ENCODE measurements at places on chromosomes 2 and 18.

- DNase-seq: no peak
These were observed 102.2 kb upstream of the TTC39C start for GRCh38 chr18:23912356-23912755.

GRCh38 chr2:9699139-9700108 lies 68.6 kb upstream of the YWHAQ start:
- no peak for DNase-seq

- no peak for DNase-seq
These were observed 18.9 kb downstream of the TWIST2 start for GRCh38 chr2:238866656-238867277.

DNA sequence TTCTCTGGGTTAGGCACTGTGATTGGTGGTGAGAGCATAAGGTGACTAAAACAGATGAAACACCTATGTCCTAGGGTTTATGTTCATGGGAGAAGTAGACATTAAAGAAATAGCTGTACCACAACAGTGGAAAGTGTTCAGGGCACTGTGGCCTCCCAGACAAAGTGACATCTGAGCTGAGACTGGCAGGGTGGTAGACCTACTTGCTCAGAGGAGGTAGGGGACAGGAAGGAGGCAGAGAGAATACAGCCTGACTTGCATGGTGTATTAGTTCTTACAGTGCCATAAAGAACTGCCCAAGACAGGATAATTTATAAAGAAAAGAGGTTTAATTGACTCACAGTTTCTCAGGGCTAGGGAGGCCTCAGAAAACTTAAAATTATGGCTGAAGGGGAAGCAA lies 82.6 kb downstream of the MAPRE2 start:
- no peak for DNase-seq

DNA sequence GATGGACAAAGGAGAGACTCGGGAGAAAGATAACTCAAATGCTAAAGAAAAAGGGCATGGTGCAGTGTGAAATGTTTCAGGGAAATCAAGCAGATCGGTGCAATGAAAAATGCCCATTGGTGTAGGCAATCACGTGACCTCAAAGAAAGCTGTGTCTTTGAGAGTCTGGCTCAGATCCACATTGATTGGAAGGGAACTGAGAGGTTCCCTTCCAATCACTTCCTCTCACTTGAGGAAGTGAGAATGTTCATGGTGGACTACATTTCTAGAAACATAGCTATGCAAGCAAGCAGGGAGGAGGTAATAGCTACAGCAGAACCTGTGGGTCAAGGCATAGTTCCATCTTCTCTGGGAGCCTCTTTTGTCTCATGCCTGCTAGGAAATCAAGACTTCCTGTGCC lies 187.4 kb downstream of the LPIN1 start:
- DNase-seq: no peak

GRCh38 chr2:62216113-62216512 lies 20.2 kb downstream of the B3GNT2 start:
- DNase-seq: no peak

GRCh38 chr2:69652206-69652605 lies 8.7 kb upstream of the AAK1 start:
- no peak for DNase-seq

- DNase-seq: no peak
These were observed 171.0 kb upstream of the REV1 start for GRCh38 chr2:99660616-99661406.

- DNase-seq: no peak
These were observed 1.2 kb upstream of the CCNT2 start for GRCh38 chr2:134917360-134917865.

GRCh38 chr2:192035731-192036442 lies 158.8 kb downstream of the TMEFF2 start:
- DNase-seq: no peak

DNA sequence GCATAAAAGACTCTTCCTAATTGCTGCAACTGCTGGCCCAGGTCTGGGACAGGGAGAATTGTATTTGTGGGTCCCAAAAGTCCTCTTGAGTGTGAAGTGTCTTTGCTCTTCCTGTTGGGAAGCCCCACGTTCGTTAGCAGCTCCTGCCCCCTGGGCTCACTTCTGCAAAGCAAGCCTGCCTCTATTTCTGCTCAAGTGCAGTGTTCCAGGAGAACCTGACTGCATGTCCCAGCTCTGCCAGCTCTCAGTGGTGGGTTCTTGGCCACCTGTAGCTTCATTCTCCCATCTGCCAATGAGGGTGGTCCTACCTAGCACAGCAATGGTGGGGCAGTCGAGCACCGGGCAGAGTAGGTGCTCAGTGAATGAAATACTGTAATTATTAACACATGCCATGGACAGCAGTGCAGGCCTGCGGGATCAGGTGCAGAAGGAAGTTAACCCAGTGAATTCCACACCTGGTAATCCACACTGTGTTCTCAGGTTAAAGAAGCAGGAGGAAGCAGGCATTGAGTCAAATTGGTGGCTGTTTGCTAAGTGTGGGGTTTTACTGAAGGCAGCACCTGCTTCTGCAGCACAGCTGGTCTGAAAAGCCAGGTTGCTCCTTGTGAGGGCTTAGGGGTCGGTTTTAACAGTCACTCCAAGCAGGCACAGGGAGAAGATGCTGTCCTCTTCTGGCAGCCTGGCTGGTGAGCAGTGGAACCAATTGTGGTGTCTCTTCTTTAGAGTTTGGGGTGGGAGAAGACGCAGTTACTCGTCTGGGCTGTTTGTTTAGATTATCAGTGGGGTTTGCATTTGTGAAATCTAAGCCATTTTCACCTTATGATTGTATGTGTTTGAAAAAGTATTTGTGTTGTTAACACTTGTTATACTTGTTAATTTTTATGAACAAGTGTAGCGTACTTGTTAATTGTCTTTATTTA lies 54.3 kb downstream of the DGKD start:
- no peak for DNase-seq

- DNase-seq: no peak
These were observed 941 bp downstream of the EHD3 start for GRCh38 chr2:31234683-31235503.

DNA sequence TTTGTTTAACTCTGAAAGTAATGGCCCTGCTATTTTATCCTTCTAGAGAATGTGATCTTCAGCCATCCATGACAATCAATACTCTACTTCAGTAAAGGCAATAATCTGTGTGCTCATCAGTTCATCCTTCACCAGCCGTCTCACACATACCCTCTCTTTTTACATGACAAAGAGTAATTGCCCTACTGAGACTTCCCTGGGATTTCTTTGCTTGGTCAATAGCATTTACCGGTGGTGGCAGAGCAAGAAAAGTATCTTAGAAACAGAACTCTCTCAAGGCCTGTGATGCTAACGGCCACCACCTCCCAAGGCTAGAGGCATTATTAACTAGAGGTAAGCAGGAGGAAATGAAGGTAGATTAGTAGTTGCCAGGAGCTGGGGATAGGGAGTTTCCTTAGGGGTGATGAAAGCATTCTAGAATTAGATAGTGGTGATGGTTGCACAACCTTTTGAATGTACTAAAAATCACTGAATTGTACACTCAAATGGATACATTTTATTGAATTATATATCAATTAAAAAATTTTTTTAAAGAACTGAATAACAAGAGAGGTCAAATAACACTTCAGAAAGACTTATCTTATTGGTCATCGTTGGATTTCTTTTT lies 57.9 kb upstream of the EPC2 start:
- DNase-seq: no peak

GRCh38 chr2:18484625-18485024 lies 75.8 kb downstream of the RDH14 start:
- no peak for DNase-seq

- no peak for DNase-seq
These were observed 58.7 kb downstream of the GNAL start for GRCh38 chr18:11747731-11748130.

DNA sequence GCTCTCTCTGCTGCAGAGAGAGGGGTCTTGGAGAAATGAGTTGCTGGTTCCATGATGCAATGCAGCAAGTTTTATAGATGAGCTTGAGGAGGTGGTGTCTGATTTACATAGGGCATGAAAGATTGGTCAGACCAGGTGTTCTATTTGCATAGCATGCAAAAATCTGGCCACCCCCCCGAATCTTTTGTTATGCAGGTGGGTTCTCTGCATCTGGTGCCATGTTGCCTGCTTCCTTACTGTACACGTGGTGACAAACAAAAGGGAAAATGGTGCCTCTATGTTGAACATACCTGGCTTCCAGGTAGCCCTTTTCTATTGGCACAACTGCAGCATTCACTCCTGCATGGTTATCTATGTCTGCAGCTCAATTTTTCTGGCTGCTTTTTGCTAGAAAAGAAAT lies 169.4 kb downstream of the GALNT1 start:
- no peak for DNase-seq

GRCh38 chr18:37584952-37585695 lies 19.5 kb upstream of the CELF4 start:
- DNase-seq: no peak

DNA sequence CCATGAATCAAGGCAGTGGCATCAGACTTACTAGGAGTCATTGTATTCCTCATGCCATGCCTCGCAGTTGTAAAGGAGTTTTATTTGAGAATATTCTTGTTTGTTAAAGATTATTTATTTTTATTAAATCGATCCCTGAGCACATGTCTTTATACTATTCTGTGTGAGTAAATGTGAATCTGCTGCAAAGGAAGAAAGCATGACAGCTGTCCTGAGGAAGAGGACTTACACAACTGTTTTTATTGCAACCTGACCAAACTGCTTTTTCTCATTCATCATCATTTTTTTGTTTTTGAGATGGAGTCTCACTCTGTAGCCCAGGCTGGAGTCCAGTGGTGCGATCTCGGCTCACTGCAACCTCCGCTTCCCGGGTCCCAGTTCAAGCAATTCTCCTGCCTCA lies 34.1 kb downstream of the INO80D start:
- no peak for DNase-seq

DNA sequence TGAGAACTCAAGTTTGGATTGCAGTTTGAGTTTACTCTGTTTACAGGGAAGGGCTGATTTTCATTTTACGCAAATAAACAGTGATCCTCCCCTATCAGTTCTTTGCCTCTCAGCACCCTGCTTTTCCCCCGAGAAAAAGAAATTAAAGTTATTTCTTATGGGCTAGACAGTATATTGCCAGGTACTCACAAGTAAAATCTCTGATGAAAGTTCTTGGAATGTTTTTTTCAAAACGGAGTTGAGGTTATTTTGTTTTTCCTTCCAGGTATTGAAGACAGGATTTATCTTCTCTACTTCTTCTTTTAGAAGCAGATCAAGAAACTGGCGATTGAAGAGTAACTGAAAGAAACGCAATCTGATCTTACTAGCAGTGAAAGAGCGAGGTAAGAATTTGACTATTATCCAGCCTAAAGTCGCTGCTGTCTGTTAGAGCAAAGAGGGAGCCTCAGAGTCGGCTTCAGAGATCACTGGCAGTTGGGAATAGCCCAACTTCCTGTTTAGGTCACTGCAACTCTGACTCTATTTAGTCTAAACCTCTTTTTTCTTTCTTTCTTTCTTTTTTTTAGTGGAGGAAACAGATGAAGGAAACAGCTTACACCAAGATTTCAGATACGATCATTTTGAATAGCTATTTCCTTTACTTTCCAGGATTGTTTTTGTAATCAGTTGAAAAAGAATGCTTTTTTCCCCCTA lies at the start of gene TFPI:
Gene TFPI, minus strand, starts transcription at position 425 of the 693 bp plus-strand sequence. CDS start 50,667 bp downstream, outside the sequence.
- no peak for DNase-seq

DNA sequence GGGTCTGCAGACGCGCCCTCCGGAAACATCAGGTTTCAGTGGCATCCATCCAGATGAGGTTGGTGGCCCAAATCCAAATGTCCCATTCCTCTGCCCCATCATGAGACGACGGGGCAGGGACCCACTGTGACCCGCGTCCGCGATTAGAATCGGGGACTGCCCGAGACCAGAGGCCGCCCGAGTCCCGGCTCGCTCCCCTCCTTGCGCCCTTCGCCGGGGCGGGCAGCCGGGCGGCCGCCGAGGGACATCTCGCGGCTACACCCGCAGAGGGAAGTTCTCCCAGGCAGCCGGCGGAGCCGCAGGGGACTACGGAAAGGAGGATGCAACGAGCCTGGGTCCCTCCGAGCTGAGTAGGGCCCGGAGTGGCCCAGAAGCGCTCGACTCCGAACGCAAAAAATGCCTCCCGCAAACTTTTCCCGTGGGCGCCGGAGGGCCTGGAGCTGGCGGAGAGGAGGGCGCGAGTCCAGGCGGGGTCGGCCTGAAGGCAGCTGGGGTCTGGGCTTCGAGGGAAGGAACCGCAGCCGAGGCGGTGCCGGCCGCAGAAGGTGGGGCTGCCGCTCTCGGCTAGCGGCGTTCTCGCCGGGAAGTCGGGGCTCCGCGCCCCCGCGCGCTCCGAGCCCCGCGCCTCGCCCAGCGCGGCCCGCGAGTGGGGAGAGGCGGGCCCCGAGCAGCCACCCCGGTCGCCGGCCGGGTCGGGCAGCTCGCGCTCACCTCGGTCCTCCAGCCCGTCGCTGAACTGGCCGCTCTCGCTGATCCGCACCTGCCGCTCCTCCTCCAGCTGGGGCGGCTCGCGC lies 580 bp downstream of the TMEM163 start:
- no peak for DNase-seq

- DNase-seq: no peak
These were observed 859.1 kb upstream of the ACVR2A start for GRCh38 chr2:146985753-146986152.

GRCh38 chr2:191421950-191422349 lies 176.7 kb downstream of the MYO1B start:
- no peak for DNase-seq

- no peak for DNase-seq
These were observed 179.8 kb downstream of the SH3BP4 start for GRCh38 chr2:235131334-235132305.

GRCh38 chr2:192265751-192266150 lies 71.0 kb upstream of the TMEFF2 start:
- DNase-seq: no peak
